Activated T-helper 2 cell treated with anti-CD3 and anti-CD28 coated beads, Interferon-gamma antibody, Interleukin-2, Interleukin-4, amounts not matched to agents 10 μg/mL and 5 μg/mL and 100 μg/mL, durations not matched to agents 14 hours and 24 hours and 36 hours (primary cell): ENCODE measurements at places on chromosomes 7 and 10.

DNA sequence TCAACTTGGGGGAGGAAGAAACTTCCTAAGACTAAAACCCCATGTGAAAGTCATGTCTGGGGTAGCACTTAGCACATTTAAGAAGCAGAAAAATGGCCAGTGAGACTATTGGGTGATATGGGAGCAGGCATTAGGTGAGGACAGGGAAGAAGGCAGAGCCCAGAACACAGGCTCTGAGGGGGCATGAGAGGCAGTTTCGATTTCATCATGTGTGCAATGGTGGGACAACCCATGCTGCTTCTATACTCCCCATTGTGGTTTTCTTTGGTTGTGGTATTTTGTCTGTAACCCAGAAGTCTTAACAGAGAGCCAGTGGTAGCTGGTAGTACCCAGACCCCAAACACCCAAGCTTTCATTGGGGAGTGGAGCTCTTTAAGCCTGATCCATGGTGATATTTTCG is 752.0 kb downstream of the GRID1 start:
- no peak for DNase-seq

GRCh38 chr10:43024524-43024923 is 52.3 kb upstream of the RET start:
- no peak for DNase-seq

DNA sequence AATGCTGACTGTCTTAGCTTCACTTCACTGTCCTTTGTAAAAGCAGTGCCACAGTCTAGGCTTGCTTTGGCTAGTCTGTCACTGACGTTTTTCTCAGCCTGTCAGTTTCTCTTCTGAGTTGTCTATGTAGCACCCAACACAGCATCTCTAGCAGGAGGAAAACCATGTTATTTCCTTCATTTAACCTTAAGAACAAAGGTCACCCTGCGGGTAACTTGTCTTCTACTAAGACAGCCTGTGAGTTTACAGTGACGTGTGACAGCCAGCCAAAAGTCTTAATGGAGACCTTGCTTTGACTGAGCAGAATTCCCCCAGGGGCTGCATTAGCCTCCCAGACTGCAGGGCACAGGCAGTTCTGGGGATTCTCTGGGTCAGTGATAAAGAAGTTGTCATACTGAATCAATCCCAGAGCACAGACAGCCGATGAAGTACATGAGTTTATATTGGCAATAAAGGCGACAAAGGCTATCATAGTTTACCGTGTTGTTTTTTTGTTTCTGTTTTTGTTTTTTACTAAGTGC is 296.0 kb upstream of the KIAA1217 start:
- DNase-seq: no peak

DNA sequence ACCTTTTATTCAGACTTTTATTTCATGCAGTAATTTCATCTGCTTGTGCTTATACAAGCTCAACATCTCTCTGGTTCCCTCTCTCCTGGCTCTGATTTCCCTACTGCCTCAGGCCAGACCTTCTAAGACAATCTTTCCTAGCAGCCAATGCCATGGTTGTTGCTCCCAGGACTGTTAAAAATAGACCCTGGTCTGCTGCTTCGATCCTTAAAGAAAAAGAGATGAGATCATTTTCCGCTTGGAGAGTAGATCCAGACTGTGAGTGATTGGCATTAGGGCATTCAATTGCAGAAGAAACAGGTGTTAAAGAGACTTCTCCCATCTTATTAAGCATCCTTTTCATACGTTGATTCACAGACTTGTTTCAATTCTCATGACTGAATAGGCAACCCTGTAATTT is 68.4 kb upstream of the ITGB1 start:
- no peak for DNase-seq

GRCh38 chr7:141585592-141586510 is 34.6 kb downstream of the AGK start:
- DNase-seq: no peak

- no peak for DNase-seq
Measured at GRCh38 chr7:155862123-155862892, 50.0 kb upstream of the SHH start.

GRCh38 chr10:122419016-122419415 is 35.4 kb upstream of the ARMS2 start:
- no peak for DNase-seq

DNA sequence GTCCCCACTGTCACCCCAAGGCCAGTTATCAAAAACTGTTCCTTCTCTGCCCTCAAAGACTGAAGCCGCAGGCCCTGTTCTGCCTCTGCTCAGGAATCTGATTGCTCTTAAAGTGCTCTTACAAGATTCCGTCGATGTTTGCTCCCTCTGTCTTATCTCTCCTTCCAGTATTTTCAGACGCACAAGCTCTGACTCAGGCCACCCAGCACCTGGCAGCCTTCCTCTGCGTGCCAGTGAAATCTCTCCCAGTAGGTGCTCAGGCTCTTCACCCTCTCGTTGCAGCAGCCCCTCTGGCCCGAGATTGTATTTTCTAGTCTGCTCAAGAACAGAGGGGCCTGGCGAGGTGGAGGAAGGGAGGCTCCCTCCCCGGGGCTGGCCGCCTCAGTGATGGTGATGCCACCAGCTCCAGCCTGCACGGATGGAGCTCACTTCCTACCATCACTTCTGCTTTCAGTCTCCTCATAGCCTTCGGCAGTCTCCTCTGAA is 276.2 kb downstream of the USP6NL start:
- DNase-seq: no peak

GRCh38 chr10:131127610-131128009 is 183.9 kb downstream of the TCERG1L start:
- no peak for DNase-seq

GRCh38 chr10:124739119-124739921 is 4.9 kb downstream of the FAM53B start:
- no peak for DNase-seq

DNA sequence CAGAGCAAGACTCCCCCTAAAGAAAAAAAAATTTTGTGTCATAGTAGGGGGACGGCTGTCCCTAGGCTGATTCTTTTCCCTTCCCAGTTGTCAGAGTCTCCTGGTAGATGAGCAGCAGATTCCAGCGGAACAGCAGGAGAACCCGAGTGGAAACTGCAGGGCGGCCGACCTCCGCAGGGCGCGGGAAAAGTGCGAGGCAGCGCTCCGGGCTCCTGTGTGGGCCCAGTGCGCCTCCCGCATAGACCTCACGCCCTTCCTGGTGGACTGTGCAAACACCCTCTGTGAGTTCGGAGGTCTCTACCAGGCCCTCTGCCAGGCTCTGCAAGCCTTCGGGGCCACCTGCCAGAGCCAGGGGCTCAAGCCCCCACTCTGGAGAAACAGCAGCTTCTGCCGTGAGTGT is 46.0 kb downstream of the ZAN start:
- DNase-seq: no peak

- DNase-seq: no peak
Measured at GRCh38 chr7:116439841-116440549, 59.5 kb upstream of the CAV2 start.

DNA sequence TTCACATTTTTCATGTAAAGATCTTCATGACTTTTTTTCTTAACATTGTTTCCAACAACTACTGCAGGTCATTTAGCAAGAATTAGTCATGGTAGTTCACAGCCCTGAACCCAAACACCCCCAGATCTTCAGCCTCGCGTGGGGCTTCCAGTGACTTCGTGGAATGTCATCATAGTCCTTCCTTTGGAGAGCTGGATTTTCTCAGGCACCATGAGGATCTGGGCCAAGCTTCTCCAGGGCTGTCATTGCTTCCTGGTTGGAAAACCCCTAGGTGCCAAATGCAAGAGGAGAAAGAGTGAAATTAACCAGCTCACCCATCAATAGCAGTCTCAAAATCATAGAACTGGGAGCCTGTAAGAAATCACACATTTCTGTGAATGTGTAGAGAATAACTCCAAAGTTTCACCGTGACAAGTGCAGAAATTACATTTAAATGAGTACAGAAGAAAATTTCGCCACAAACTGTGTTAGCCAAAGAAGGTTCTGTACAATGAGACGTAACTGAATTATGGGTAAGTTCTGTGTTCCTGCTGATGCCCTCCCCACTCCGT is 175.4 kb downstream of the CELF2 start:
- no peak for DNase-seq

GRCh38 chr7:44767912-44768627 is 19.4 kb downstream of the ZMIZ2 start:
- DNase-seq: no peak

DNA sequence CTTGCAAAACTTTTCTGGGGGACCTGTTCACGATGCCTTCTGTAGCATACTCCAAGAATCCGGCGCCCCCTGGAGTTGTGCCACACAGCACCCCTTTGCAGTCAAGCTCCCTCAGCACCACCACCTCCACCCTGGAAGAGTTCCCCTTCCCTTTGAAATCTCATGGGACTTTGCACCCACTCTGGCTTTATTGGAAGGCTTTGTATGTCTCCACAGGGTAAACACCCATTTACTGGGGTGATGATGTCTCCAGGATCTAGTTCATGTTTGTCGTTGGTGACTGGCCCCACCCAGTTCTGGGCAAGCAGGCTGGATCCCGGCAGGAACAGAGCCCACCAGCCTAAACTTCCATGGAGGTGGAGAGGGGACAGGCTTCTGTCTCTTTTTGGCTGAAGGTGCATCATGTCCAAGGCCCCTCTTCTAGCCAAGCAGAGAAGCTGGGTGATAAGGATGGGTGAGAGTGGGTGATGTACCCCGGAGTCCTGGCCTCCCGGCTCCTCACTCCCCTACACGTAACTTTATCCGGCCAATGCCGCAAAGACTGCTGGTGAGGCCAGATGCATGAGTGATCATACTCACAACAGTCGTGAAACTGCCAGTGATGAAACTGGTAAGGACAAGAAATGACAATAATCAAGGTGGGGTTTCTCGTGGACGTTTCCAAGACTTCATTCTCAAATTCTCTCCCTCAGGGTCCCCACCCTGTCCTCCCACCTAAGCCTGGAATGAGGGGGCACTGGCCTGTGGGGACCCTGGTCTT is 695 bp upstream of the CLDN4 start:
- DNase-seq: no peak

GRCh38 chr7:47145982-47146381 is 435.9 kb downstream of the TNS3 start:
- no peak for DNase-seq

GRCh38 chr10:89092981-89093380 is 102.4 kb downstream of the FAS start:
- no peak for DNase-seq

DNA sequence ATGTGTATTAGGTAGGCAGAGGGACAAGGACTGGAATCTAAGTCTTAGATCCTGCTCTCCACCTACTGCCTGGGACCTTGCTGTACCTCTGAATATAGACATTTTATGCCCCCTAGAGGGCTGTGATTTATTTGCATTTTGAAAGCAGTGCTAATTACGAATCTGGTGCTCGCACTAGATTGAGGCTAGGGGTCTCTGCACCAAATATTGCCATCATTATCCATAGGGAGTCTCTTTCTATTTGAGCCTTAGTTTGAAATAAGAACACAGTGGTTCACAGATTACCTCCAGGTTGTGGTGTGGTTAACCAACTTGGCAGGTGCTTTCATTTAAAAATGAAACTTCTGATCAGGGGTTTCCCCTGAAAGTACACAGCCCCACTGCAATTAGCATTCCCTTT is 41.8 kb downstream of the CNNM1 start:
- DNase-seq: no peak

DNA sequence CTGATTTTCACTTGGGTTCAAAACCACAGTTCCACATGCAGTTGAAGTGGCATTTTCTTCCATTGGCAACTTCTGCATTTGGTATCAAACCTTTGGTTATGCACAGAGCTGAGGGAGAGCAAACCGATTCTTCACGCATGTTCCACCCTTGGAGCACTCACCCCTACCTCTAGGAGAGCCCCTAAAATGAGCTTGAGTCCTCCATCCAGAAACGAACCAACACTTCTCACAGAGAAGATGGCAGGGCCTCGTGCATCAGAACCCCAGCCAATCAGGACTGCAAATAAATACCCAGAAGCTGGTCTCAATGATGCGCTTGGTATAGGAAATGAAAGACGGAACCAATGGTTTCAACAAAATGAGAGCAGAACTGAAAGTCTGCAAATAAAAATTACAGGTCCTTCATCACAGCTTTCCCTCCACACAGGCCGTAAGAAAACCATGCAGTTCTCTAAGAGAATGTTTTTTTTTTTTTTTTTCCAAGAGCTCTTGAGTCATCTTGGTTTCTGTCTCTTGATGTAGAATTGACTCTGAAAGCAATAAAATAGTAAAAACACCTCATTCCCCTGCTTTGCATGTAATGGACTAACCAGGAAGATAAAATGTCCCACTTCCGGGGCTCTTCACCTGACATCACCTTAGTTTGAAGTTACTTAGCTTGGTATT is 23.9 kb downstream of the KLF6 start:
- DNase-seq: no peak

DNA sequence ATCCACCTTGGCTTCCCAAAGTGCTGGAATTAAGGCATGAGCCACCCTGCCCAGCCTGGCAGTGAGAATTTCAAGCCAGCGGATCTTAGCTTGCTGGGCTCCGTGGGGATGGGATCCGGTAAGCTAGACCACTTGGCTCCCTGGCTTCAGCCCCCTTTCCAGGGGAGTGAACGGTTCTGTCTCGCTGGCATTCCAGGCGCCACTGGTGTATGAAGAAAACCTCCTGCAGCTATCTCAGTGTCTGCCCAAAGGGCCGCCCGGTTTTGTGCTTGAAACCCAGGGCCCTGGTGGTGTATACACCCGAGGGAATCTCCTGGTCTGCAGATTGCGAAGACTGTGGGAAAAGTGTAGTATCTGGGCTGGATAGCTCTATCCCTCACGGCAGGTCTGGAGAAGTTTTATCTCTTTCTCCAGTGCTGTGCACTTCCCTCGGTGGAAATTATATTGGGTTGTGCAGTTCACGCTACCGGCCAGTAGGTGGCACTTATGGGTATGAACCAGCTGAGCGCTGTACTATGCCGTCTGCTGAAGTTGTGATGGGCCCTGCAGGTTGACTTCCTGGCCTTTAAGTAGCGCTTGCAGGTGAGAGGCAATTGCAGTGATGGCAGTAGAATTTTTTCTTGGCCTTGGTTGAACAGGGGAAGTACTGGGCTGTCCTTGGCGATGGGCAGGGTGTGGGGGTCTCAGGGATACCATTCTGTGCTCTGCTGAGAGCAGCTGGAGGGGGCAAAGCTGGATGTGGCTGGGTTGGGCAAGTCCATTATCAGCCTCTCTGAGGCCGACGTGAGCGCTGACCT is 138.0 kb upstream of the MTPN start:
- DNase-seq: peak; percentile 33

GRCh38 chr10:29407280-29407858 is 118.5 kb downstream of the LYZL1 start:
- DNase-seq: no peak

GRCh38 chr7:70762696-70763095 is 369.2 kb upstream of the GALNT17 start:
- DNase-seq: no peak

- DNase-seq: no peak
Measured at GRCh38 chr10:132994185-132994796, 51.9 kb upstream of the CFAP46 start.
